ENCODE measurements at places on chromosomes 4 and X.

GRCh38 chr4:130424211-130424610 is 1328.3 kb downstream of the C4orf33 start:
- DNase-seq: no peak

GRCh38 chrX:71603618-71604017 is 14.7 kb downstream of the CXCR3 start:
- DNase-seq: no peak

DNA sequence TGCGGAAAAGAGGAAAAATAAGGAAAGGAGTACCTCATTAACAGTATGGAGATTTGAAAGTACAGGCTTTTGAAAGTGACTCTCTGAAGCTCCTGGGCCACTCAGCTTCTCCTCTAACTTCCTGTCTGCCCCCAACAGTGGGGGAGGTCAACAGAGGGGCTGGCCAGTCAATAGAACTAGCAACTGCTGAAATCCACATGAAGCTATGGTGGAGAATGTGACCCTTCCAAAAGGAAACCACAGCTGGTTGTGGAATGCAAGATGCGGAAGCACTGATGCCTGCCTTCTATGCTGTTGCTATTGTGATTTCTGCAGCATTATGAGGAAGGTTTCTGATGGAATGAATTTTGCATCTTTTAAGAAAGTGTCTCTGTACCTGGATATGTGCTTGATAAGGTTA is 2.4 kb downstream of the CORIN start:
- DNase-seq: no peak

GRCh38 chr4:176478076-176478475 is 158.3 kb downstream of the SPCS3 start:
- DNase-seq: no peak

GRCh38 chr4:53635697-53636483 is 44.6 kb upstream of the LNX1 start:
- DNase-seq: no peak

DNA sequence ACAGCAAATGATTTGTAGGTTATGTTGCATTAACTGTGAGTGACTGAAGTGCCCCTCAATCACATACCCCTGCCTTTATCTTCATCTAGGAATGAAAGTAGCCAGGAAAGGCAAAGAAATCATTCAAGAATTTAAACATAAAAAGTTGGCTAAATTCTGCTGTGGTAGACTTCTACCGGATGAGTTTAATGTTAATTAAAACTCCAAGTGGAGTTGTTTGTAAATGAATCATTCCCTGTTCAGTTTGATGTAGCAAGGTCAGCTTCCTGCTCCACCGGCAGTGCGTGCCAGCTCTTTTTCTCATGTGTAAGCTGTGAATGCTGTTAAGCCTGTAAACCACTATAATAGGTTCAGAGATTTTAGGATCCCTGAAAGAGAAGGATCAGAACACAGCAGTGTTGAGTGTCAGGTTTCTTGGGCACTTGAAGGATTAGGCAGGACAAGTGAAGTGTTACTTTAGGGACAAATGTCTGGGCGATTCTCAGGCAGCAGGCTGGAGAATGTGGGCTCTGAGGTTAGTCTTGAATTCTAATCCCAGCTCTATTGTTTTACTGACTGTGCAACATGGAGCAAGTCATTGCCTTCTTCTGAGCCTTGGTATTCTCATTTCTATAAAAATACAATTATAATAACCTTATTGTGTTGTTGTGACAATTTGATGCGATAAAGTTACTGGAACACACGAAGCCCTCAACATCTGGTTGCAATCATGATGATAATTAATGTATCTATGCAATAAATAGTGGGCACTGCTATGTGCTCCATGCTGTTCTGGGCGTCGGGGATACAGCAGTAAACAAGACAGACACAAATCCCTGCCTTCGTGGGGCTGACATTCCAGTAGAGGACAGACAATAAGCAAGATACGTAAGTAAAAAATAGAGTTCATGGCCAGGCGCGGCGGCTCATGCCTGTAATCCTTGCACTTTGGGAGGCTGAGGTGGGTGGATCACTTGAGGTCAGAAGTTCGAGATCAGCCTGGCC is 112.0 kb downstream of the SHROOM3 start:
- no peak for DNase-seq

DNA sequence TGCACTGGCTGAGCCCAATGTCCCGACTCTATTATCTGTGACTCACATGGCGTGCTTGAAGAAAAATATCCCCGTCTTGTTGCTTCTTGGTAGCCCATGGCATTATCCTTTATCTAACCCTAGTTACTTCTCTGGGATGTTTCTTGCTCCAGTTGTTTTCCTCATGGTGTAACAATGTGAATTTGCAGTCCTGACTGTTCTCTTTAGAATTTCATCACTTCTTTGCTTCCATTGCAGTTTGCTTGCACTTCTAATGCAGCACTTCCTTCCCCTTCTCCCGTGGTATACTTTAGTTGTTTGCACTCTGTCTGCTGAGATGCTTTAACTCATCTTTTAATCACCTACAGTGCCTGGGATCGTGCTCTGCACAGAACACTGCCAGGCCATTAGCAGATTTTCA is 126.9 kb downstream of the MAML3 start:
- no peak for DNase-seq

GRCh38 chr4:19735012-19735411 is 516.7 kb upstream of the SLIT2 start:
- no peak for DNase-seq

- no peak for DNase-seq
These were observed 209.9 kb upstream of the HCCS start for GRCh38 chrX:10901290-10901633.

- DNase-seq: peak; percentile 31
These were observed 10.1 kb upstream of the NKX1-1 start for GRCh38 chr4:1416051-1416947.

GRCh38 chr4:147616849-147617172 is 386 bp upstream of the TMEM184C start:
- DNase-seq: no peak

GRCh38 chrX:54294306-54294705 is 63.5 kb downstream of the WNK3 start:
- DNase-seq: no peak

DNA sequence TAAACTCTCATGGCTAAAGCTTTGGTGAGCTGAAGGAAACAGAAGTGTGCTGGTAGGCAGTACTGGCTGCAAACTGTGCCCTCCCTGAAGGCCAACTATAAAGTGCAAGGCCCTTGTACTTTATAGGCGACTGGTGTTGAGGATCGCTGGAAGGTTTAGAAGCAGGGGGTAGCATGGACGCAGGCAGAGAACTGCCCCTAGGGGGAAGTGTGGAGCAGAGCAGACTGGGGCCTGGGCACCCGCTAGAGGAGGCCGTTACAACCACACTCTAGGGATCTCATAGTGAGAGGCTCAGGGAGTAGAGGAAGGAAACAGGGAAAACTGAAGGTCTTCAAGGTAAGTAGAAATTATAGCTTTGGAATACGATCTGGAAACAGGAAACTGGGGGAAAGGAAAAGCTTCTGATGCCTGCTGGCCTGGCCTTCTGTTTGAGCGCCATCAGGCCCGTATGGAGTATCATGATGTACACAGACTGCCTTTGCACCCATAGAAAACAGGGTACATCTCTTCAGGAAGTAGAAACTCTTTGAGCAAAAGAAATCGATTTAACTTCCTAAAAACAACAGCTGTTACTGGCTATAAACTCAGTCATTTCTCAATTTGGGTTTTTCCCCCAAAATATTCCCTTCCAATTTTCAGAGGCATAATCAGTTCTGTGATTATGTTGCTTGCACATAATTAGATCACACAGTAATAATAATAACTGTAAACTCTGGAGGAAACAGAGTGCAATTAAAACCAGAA is 23.9 kb upstream of the TMSB4X start:
- no peak for DNase-seq

DNA sequence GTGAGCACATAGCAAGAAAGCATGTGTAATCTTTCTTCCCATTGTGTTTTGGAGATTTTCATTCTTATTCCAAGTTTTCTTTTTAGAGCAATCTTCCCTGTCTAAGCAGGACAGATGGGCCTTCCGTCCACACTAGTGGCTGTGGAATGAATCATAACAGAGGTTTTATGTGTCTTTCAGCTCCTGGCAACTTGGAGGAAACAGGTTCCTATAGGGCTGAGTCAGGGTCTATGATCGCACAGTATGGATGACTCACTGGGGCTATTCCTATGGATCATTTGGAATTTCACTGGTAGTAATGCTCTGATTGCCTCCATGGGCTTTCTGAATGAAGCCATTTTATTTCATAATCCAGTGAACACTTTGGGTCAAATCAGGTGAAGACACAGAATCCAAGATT is 51.8 kb upstream of the CBLL2 start:
- no peak for DNase-seq
